ENCODE measurements at places on chromosomes 2 and 18.

- DNase-seq: peak; percentile 36
These were observed 61.4 kb downstream of the TTC39C start for GRCh38 chr18:24075767-24076597.

DNA sequence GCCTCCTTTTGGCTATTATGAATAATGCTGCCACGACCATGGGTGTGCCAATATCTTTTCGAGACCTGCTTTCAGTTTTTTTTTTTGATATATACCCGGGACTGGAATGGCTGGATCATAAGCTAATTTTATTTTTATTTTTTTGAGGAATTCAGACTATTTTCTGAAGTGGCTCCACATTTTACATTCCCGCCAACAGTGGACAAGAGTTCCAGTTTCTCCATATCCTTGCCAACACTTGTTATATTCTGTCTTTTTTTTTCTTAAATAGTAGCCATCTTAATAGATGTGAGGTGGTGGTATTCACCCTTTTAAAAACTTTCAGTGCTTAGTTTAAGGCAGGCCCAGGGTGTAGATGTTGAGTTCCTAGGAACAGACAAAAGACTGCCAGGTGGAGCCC, 11.8 kb downstream of the LPIN1 start:
- DNase-seq: no peak

DNA sequence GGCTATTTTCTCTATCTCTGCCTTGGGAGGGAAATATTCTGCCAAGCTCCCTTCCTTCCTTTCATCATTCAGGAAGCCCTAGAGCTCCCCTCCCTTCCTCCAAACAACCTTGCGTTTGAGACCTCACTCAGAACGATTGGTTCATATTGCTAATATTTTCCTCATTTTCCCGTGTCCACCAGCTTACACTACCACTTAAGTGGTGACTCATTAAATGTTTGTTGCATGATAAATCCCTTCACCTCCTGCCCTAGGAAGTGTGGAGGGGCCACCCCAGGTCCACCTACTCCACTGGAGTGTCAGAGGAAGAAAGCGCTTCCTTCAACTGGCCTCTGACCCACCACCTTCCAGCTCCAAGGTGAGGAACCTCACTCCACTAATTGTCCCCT, 2.3 kb upstream of the LPIN2 start:
- no peak for DNase-seq

DNA sequence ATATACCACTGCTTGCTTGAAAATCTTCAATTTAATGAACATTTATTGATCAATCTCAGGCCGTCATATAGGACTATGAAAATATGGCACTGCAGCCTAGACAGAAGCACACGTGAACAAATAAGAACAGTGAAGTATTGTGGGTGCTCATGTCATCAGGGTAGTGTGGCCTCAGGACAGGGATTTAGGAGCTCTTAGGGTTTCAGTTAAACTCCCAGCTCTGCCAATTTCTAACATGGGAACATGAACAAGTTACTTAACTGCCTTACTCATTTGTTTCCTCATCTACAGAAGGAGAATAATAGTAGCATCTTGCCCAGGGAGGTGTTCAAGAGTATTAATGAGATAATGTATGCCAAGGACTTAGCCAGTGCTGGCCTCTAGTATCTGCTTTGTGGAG, 146.0 kb upstream of the MAP3K20 start:
- no peak for DNase-seq

DNA sequence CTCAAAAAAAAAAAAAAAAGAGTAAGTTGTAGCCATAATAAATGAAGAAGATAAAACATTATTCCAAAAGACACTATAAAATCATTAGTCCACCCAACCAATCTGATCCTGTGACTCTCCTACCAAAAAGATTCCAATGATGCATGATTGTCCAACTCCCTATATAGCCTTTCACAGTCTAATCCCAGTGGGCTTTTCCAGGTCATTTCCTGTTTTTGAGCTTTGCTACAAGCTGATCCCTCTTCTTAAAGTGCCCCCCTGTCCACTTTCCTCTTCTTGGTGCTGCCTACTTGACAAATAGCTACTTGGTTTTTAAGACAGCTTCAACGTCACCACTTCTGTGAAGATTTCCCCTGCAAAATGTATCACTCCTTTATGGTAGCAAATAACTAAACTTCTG, 88.4 kb downstream of the SEMA4F start:
- no peak for DNase-seq

DNA sequence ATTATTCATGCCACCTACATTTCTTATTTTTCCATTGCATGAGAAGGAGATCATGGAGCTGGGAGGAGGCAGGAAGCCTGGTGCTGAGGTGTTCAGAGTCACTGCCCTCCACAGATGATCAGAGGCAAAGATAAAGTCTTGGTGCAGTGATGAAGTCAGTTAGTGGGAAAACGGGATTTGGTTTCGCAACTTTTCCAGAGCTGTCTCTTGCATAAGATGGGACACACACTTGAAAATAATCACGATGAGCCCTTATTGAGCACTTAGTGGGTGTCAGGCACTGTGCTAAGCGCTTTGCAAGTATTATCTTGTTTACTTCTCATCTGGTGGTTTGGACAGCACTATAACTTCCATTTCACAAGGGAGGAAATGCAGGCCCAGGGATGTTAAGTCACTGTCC, 222.1 kb upstream of the SMAD2 start:
- DNase-seq: no peak

GRCh38 chr18:59547581-59548182, 149.5 kb downstream of the CCBE1 start:
- no peak for DNase-seq

DNA sequence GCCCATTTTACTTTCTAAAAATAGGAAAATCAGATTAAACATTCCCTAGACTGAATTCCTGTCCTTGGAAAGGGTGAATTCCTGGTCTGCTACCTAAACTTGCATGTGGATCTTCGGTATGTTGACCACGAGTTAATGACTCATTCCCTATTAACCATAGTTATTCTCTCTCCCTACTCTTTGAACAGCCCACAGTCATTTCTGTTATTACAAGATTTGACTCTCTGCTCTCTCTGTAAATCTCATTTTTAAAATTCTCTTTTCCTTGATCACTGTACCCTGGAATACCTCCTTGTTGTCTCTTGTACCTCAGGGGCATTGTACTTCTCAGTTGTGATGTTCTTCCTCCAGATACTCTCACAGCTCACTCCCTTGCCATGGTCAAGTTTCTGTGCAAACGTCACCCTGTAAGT, 92.0 kb upstream of the GULP1 start:
- no peak for DNase-seq

GRCh38 chr2:127569666-127570065, 34.2 kb downstream of the MYO7B start:
- no peak for DNase-seq

DNA sequence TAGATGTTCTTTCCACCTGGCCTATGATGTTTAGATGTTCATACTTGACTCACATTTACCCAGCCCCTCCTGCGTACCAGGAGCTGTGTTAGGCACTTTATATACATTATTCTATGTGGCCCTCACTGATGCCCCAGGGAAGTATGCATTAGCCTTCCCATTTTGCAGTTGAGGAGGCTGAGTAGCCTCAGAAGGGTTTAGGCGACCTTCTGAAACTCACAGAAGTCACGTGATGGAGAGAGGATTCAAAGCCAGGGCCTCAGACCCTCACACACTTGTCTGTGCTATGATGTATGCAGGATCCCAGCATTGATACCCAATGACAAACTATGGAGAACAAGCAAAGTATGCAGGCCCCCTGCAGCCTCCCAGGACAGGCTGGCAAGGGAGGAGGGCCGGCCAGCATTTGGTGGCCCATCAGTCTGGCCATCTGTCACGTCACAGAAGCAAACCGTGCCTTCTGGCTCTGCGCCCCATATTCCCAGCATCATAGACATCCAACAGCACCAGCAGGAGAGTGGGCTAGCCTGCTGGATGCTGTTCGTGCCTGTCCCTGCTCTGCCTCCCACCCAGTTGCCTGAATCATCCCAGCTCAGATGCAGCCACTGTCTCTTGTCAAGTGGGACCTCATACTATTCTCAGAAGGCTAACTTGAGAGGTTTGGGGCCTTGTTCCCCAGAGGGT, 33.6 kb downstream of the EHD3 start:
- no peak for DNase-seq

DNA sequence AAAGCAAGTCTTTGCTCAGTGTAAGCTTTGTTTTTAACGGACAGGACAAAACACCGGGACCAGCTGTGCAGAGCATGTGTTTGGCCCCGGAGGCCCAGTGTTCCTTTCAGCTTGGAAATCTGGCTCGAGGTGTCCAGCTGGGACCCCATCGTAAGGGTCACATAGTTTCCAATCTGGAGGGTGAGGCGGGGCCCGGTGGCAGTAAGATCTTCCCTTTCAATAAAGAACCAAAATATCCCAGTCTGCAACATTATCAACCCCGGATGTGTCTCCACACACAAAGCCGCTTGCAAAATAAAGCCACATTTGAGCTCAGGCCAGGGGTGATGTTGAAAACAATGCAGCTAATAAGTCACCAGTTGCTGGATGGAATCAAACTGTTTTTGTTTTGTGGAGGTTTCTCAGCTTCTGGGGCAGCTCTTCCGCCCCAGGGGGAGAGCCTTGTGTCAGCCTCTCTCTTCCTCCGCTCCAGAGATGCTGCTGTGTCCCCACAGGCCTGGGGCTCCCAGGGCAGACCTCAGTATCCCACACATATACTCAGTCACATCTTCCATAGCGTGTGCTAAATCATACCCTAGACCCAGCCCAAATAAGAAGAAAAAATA, 138.6 kb upstream of the GLI2 start:
- DNase-seq: no peak

DNA sequence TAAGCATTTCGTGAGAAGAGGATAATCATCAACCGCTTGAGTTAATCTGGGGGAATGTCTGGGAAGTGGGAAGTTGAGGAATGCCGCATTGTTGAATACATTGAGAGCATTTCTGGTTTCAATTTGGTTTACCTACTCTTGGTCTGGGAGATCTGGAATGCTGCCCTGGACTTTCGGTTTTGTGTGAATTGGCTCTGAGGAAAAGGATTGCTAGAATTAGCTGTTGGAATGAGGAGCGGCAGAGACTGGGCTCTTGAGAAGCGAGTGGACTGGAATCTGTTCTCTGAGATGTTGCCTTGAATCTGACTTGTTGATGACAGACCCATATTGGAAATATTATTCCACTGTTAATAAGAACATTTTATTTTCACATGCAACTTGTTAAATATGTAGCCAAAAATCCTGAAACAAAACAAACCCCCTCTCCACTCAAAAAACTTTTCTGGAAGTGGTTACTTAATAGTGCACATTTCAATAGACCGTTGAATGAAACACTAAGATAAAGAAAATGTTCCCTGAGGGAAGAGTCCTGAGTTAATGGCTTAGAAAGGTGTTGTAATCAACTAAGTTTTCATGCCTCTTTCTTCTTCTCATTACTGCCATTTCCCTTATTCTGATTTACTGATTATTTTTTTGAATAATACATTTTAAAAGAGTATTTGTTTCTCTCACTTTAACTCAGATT, 50.8 kb downstream of the PTPRM start:
- no peak for DNase-seq

DNA sequence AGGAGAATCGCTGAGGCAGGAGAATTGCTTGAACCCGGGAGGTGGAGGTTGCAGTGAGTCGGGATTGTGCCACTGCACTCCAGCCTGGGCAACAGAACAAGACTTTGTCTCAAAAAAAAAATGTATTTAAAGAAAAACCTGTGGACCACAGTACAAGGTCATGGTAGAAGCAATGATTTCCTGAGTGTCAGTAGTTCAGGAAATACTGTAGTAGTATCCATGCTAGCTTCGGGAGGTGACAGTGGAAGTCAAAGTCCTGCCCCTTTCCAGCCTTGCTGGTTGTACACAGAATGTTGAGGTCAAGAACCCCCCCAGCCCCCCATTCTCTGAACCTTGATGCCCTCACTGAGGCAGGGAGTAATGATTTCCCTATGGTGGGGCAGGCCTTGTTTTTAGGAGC, 56.6 kb downstream of the INPP4A start:
- no peak for DNase-seq

DNA sequence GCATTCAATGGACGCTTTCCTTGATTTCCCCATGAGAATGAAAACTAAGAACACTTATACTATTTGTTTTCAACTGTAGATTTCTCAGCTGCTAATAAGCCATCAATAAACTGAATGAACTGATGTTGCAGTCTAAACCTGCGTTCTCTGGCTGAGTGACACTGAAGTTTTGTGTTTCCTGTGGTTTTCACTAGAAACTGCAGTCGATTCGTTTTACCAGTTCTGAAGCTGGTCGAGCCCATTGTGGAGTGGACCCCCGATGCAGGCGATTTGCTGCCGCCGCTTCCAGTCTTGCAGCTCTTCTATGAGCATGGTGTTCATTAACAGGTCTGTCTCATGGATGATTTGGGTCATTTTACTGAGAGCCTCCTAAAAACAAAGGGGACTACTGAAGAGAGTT, 50.6 kb upstream of the STAT1 start:
- no peak for DNase-seq

GRCh38 chr18:77130229-77131099, 2.1 kb downstream of the MBP start:
- DNase-seq: no peak

GRCh38 chr2:149657401-149658040, 69.9 kb upstream of the MMADHC start:
- DNase-seq: no peak

GRCh38 chr2:109478906-109479493, 134.8 kb downstream of the SEPTIN10 start:
- DNase-seq: no peak

- DNase-seq: no peak
These were observed 51.0 kb downstream of the LDLRAD4 start for GRCh38 chr18:13269521-13270011.

DNA sequence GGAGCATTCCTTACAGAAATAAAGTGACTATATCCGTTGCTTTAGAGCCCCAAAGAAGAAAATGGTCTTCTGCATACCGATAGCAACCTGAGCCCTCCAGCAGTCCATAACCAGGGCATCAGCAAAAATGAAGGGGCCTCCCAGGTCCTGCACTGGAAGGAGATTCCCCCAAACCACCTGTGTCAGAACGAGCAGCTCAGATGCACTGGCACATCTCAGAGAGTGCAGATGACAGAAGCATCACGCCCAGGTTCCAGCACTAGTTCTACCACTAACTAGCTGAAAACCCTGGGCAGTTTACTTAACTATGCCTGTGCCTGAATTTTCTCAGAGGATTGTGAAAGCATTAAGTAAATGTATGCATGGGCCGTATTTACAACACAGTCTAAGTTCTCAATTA, 466.7 kb upstream of the MYT1L start:
- no peak for DNase-seq

DNA sequence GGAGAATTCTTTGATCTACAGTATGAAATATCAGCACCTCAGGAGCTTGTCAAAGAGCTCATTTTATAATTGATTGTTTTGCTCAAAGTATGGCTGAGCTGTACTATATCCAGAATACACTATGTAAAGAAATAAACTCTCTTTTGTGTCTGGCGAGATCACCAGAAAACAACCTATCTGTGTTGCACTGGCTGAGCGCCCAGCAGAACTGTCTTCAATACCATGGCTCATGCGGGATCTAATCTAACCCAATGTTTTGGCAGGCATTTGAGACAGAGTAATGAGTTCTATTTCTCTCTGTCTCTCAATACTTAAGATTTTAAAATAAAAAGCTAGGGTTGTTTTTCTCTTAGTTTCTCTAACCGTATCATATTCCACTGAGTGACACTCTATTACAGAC, 192.4 kb downstream of the L3MBTL4 start:
- DNase-seq: no peak

- DNase-seq: no peak
These were observed 7.5 kb downstream of the COL6A3 start for GRCh38 chr2:237406371-237406895.

Data from thoracic aorta (tissue), 2 donors.